CD4-positive, alpha-beta T cell treated with Interleukin-17A for 1 hour (primary cell): ENCODE measurements at places on chromosomes 12 and 14.

DNA sequence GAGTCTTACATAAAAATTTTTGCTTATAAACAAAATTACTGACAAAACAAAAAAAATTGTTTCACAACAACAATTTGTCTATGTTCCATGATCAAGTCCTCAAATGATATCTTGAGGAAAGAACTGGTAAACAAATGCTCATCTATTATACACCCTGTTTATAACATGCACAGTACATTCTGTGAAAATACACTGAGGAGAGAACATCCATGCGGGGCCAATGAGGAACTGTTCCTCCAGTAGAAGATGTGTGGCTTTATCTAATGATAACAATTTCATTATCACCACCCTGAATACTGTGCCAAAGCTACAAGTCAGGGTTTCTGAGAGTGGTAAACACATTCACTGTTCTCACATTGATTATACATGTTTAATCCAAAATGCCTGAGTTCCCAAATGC is 10.8 kb downstream of the MLH3 start:
- DNase-seq, result no peak

DNA sequence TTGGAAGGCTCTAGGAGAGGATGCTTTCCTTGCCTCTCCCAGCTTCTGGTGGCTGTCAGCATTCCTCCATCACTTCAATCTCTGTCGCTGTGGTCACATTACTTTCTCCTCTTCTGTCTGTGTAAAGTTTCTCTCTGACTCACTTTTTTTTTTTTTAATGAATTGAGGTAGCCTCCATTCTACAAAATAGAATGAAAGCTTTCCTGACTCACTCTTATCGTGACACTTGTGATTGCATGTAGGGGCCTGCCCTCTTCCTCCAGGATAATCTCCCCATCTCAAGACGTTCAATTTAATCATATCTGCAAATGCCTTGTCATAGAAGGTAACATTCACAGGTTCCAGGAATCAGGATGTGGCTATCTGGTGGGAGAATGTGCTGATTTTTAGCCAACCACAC is 153.5 kb upstream of the HMGA2 start:
- no peak for DNase-seq

- DNase-seq, result no peak
These were observed 1.4 kb upstream of the APOBEC1 start for GRCh38 chr12:7667125-7667524.

- no peak for DNase-seq
These were observed 238.6 kb upstream of the DDHD1 start for GRCh38 chr14:53391631-53392285.

DNA sequence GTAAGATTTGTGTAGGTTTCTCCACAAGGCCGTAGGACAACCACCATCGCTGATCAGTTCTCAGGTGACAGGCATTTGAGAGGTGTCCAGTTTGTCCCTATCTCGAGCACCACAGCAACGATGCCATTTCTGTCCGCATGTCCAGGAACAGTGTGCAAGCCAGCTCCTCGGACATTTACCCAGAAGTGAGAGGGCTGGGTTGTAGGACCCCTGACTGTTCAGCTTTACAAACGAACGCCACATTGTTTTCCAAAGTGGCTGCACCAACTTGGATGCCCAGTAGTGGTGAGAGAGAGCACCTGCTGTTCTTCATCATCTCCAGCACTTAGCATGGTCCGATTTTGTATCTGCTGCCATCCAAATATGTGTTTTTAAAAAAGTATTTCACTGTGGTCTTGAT is 38.6 kb downstream of the CYP46A1 start:
- DNase-seq, result no peak
